ENCODE measurements at places on chromosomes 7 and 10.
A peak's percentile ranks its signal among the peaks of the same experiment; 100 is the strongest.

DNA sequence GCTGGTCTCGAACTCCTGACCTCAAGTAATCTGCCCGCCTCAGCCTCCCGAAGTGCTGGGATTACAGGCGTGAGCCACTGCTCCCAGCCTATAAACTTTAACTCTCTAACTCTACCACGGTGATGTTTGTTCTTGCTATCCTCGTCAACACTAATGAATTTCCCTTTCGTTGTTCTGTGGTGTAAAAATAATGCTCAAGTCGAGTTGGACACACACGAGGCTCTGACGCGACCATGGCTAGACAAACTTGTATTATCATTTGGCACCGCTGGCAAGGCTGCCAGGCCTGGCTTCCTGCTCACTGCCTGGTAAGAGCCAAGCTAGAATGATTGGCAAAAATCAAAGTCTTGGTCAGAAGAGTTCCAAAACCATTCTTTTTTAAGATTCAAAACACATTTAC lies 167.0 kb upstream of the KLF6 start:
- no peak for DNase-seq

DNA sequence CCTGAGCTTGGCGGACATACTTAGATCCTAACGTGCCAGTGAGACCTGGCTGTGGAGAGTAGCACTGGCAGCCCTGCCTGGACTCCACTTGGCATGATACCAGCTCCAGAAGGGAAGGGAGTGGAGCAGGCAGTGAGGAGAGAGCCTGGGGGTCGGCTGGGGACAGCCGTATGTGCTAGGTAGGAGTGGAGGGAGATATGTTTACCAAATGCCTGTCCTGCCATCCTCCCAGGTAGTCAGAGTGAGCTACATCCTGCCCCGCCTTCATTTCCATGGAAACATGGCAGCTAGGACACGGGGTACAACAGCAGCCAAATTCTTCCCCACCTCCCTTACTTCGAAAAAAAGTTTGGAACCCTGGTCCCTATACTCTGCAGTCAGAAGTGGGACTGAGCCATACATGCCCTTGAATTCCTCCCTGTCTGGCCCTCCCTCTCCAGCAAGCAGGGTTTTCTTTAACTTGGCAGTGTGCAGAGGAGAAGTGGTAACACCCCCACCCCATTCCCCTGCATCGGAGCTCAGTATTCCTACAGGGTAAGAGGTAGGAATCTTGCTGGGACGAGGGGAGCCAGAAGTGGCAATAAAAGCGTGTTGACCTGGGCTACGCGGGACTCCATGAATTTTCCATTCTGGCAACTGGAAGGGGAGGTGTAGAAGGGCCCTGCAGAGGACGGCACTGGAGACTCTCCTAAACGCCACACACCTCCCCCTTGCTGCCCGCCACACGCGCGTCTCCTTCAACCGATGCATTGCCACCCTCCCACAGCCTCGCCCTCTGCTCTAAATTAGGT lies 20.0 kb upstream of the SMO start:
- DNase-seq = no peak

- DNase-seq = peak; percentile 20
Measured at GRCh38 chr10:86284355-86285105, 82.1 kb downstream of the GRID1 start.

- DNase-seq = no peak
Measured at GRCh38 chr10:70578371-70578947, 24.1 kb downstream of the PRF1 start.

DNA sequence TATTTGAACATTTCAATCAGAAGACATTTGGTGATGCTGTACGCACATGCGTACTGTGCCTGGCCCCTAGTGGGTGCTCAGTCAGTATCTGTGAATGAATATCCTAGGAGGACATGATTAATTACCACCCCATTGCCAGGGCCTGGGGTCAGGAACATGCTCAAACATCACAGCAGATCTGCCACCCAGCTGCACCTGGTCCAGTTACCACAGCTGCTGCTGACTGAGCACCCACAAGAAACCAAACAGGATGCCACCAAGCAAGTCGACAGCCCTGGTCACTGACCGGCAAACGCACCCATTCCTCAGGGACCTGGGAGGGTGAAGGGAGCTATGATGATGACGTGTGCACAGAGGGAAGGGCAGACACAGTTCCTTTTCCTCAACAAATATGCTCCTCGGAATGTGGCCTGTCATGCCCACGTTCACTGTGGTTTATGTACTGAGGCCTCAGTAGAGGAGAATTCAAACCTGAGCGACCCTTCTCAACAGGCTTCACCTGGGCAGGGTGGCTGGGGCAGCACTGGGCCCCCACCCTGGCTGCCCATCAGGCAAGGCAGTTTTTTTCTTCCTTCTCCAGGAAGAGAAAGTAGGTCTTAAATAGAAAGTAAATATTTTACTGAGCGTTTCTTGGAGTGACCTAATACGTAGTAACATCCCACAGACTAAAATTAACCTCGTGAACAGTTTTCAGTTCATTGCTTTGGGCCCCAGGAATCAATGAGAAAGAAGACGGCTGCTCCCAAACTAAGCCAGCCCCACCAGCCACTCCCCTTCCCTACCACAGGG lies 13.4 kb downstream of the CTBP2 start:
- no peak for DNase-seq

DNA sequence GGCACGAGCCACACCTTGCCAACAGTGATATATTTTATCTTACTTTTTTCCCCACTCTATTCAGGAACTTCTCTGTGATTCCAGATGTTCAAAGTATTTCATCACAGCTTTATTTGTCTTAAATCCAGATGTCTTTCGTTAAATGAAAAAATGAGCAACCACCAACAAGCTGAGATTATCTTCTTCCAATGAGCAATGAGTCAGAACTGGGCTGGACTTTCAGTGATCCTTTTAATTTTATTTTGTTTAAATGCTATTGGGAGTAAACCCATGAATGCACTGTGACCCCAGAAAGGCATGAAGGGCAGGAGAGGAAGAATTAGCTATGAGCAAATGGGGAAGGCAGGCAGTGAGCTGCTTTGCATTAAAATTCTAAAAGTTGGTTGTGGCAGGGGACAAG lies 77.6 kb upstream of the IMMP2L start:
- no peak for DNase-seq

DNA sequence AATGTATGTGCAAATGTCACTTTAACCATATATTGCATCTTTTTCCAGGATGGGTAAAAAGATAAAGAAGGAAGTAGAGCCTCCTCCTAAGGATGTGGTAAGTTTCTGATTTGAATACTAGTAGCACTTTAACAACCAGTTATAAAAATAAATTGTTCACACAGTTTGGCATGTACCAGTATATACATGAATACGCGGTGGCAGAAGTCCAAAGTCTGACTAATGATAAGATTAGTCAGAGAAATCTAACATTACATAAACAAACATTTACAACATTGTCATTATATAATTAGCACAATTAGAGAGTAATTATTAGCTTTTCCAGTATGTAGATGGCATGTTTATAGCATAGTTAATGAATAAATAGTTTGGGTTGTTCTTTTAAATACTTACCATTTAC lies 4.1 kb downstream of the ARMC3 start:
- no peak for DNase-seq

All from ureter (tissue), 1 donor.